ENCODE measurements at places on chromosomes 2 and 18. TPM values are rescaled to one million over a fixed set of nuclear protein-coding genes. Genes with fewer than 3 reads are reported as not detected.

CNOT11 gene
- polyA plus RNA-seq = 61.4 TPM

DNA sequence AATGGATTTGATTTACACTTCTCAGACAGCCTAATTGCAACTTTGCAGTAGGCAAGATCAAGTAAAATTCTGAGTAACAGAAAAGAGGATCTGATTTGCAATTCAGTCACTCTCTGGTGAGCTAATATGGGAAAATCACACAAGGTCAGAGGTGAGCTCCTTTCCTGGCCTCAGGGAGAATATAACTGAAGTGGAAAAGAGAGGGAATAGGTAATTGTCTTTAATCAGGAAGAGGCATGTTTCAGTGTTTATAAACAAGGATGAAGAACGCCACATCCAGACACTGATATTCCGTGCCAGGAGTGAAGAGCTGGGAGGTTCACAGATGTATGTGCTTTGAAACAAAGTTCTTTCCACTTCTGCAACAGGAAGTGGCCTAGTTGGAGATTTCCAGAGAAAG, 127.1 kb downstream of the ETAA1 start:
- no peak for DNase-seq

SPATA3 gene
- polyA plus RNA-seq = not detected

GRCh38 chr2:227228061-227228667, 63.7 kb downstream of the COL4A3 start:
- DNase-seq = no peak

GRCh38 chr18:27763936-27764335, 413.0 kb downstream of the CDH2 start:
- DNase-seq = no peak

- no peak for DNase-seq
Observed at GRCh38 chr18:54673936-54674335, 82.9 kb downstream of the DYNAP start.

- DNase-seq = no peak
Observed at GRCh38 chr2:140624200-140624599, 1506.6 kb downstream of the LRP1B start.

DNA sequence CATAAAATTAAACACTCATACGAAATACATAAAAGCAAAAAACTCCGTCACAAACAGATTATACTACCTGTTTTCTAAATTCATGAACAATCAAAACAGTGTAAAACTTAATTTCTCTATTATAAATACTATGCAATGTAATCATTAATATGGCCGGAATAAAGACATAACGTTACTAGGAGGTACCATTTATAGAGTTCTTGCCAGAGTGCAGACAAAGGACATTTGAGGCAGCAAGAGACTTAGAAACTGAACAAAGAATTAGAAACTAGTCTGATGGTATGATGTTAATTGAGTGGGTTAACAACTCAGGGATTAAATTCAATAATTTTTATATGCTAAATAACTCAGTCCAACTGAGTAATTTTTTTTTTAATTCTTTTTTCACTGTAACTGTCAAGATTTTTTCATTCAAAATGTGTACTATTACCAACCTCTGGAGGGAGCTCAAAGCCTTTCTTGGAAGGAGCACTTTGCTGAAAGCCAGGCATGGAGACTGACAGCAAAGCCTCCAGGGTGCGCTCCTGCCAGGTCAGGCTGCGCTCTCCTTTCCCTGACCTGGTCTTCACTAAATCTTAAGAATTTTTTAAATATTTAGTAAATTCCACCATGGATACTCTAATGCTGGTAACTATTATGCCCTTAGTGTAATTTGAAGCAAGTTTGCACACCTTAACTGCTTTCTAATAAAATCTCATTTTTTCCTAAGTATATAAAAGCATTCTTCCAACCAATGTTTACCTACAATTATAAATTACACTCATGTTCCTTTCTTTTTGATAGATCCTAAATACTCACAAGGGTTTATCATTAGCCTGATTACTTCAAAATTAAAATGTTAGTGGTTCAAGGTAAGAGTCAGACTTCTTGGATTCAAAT, 34.1 kb downstream of the WDR35 start:
- no peak for DNase-seq

DNA sequence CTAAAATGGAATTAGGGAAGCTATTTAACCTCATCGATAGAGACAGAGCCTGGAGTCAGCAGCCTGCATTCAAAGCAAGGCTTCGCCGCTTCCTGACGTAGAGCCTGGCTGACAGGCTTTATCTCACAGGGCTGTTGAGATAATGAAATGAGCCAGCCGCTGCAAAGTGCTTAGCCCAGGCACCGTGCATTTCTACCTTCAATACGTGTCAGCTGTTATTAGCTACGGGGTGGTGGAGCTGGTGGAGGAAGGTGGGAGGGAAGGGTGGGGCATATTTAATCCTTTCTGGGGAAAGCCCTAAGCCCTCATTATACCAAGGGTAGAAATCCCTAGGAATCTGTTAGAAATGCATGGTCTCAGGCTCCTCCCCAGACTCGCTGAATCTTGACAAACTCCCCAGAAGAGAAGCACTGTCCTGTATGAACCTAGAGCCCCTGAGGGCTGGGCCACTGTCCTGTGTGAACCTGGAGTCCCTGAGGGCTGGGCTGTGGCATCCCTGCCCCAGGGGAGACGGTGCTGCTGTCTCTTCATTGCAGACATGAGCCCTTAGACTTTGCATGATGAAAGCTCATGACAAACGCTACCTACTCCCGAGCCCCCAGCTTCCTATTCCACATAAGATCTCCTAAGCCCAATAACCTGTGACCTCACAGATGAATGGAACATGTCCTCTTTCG, 72.4 kb downstream of the ALPK2 start:
- DNase-seq = no peak

DNA sequence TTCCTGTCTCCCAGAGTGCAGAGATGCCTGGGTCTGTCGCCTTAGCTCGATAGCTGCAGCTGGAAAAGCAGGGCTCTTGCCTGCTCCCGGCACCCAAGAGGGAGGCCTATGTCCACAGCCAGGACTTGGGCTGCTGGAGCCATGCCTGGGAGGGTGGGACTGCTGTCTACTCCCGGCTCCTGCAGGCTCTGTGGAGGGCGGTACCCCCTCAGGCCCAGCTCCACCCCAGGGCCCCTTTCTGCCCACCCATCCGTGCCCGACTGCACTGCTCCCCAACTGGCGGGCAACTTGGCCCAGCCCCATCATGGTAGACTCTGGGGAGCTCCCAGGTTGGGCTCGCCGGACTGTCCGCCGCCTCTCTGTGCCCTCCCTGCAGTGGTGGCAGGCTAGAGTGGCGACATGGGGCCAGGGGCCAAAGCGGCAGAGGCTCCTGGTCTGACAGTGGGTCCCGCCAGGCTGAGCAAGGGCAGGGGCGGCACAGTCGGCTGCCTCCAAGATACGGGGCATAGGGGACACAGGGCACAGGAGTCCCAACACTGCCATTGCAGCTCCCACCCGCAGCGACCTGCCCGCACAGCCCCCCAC, 901.0 kb downstream of the CCDC85A start:
- DNase-seq = no peak

- DNase-seq = no peak
Observed at GRCh38 chr2:233438573-233439147, 84.4 kb downstream of the DGKD start.

MC2R gene
- 0.09 TPM for polyA plus RNA-seq

DNA sequence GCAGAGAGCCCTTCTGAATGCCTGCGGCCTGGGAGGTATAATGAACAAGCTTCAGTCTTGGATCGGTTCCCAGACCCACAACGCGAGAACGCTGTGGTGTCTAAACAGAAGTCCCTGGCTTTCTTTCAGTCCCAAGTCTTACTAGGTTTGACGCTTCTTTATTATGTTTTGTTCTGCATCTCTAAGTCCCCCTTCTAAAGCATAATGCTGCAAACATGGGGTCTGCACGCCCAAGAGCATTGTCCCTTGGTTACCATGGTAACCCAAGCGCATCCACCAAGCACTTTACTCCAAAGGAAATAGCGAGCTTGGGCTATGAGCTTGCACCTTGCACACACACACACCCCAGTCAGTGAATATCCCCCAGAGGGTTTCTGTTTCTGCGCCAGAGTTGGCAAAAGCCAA, 193.7 kb downstream of the INO80D start:
- DNase-seq = no peak

- DNase-seq = no peak
Observed at GRCh38 chr2:230850358-230850658, 14.4 kb upstream of the ITM2C start.

GAD1 gene
- polyA plus RNA-seq = 0.43 TPM

GRCh38 chr2:239382384-239382880, 18.4 kb downstream of the HDAC4 start:
- DNase-seq = no peak

UGT1A10 gene
- not detected for polyA plus RNA-seq

- DNase-seq = no peak
Observed at GRCh38 chr2:157946919-157947557, 70.9 kb upstream of the ACVR1 start.

DNA sequence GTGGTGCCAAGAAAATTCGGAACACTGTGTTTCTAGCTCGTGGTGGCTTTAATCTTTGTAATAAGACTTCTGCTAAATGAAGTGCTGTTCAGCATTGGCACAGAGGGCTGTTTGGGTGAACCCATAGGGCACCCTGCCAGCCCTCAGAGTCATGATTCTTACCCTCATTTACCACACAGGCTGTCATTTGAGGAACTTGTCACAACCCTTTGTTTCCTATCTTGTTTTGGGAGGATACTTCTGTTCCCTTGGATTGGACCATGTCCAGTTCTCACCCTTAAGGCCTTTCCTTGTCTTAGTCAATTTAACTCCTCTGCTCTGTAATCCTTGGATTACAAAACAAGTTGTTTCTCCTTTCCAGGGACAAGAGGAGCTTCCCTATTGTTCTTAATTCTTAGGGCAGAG, 225.7 kb downstream of the MTX2 start:
- no peak for DNase-seq

GKN2 gene
- not detected for polyA plus RNA-seq

GRCh38 chr2:170524828-170525565, 190.1 kb upstream of the SP5 start:
- DNase-seq = no peak

- DNase-seq = no peak
Observed at GRCh38 chr2:69017835-69018234, 4.9 kb downstream of the ANTXR1 start.

CDC42EP3 gene
- polyA plus RNA-seq = 70.7 TPM
